ENCODE measurements at places on chromosomes 5 and 9.

- no peak for DNase-seq
These were observed 481.4 kb upstream of the DAB2 start for GRCh38 chr5:39906146-39906545.

DNA sequence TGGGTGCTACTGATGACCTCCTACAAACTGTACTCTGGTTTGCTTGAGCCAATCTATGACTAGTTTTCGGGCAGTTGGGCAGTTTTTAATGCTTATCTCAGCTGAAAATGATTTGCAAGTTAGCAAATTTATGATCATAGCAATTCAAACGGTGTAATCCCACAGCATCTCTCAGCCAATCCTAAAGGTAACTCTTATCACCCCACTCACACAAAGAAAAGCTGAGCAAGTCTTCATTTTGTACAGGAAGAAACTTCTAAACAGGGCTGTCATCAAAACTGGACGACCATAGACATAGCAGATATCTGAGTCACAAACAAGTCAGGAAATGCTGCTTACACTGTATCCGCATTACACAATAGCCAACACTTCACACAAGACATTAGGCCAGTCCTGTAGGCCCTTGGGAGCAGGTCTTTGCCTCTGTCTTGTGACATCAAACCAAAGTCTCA, 2.6 kb upstream of the ENC1 start:
- no peak for DNase-seq

DNA sequence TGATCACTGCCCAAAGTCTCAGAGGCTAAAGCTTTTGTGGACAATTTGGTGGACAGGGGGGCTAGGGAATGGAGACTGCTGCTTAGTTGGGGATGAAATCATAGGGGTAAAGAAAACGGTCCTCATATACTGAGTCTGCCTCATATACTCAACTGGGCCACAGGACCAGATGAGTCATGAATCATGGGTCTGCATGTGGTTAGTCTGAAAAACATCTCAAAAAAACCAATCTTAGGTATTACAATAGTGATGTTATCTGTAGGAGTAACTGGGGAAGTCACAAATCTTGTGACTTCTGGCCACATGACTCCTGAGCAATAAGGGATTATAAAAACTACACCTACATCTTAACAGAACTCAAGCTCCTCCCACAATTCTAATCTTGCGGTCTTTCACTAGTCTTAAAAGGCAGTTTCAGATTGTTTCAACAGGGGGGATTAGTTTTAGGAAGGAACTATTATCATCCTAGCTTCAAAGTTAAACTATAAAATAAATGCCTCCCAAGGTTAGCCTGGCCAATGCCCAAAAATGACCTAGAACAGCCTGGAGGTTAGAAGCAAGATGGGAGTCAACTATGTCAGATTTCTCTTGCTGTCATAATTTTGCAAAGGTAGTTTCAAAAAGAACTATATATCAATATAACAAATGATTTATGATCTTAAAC, 17.5 kb downstream of the TMEM161B start:
- DNase-seq, result peak; percentile 47

- no peak for DNase-seq
These were observed 291.9 kb downstream of the EDIL3 start for GRCh38 chr5:84092738-84093137.

DNA sequence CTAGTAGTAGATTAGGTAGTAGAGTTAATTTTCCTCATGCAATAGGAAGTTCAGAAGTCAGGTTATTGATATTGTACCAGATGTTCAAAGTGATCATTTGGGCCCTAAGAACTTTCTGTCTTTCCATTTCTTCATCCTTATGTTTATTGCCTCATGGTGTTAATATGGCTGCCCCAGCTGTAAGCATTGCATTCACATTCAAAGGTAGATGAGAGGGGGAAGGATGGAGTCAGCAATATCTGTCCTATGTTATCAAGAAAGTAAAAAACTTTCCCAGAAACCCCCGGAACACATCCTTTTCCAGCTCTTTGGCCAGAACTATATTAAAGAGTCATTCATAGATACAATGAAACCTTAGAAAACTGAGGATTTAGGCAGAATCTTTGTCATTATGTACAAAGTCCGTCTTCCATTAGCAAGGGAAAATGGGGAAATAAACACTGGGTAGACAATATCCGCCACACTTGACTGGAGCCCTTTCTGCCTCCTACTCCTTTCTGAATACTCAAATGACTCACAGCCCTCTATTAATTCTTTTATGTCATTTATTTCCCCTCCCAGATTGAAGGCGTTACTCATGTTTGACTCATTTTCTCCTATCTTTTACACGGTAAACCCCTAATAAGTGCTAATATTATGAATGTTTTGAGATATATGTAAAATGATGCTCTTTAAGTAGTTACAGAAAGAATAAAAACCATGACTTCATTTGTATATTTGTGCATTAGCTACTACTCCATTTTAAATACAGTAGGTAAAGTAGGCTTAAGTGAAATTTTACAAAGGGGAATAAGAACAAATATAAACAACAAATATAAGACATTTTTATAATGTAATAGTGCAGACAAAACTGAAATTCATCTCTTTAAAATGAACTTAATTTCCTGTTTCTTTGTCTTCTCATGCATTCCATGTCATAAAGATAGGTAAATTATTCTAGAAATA, 127.6 kb downstream of the SLF1 start:
- DNase-seq, result no peak

DNA sequence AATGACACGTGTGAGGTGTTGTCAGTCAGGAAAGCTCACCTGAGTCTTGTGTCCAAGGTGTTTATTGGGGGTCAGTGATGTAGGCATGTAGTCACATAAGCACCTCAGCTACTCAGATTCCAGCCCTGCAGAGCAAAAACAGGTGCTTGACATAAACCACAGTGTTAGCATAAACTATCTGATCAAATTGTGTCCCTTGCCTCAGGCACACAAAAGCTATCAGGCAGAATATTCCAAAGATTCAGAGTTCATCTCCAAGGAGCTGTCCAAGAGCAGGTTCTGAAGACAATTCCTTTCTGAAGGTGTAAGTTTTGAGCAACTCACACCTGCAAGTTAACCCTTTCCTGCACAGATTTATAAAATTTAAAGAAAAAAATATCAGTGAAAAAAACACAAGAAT, 102.2 kb upstream of the ITGA1 start:
- DNase-seq, result no peak

DNA sequence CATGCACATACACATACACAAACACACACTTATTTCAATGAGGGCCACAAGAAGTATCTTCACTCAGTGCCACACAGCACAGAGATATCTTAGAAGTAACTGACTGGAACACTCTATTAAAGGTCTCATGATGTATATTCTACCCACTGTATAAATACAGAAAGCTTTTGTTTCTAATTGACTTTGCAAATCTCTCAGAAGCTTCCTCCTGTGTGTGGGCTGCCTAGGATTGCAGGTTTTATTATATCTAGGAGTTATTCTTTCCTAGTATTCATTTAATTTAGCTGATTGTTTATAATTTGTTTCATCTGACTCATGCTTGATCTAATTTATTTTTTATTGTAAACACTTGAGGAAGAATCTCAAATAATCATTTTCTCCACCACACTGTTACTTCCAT, 262.4 kb upstream of the ACTBL2 start:
- no peak for DNase-seq

DNA sequence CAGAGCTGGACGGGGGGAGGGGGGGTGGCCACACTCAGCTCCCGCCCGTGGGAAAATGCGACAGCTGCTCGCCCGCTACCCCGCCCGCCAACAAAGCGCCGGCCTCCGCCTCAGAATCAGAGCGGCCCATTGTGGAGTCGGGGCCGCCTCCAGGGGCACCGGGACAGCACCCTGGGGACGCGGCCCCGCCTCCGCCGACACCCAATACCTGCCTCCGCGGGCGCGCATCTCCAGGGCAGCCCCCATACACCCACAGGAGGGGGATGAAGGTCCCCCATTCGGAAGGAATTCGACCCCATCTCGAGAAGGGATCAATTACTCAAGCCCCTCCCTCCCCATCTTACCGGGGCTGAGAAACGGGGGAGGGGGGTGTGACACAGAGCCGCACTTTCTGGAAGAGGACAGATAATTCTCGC, 1.3 kb downstream of the NOTCH1 start:
- DNase-seq, result peak; percentile 63

DNA sequence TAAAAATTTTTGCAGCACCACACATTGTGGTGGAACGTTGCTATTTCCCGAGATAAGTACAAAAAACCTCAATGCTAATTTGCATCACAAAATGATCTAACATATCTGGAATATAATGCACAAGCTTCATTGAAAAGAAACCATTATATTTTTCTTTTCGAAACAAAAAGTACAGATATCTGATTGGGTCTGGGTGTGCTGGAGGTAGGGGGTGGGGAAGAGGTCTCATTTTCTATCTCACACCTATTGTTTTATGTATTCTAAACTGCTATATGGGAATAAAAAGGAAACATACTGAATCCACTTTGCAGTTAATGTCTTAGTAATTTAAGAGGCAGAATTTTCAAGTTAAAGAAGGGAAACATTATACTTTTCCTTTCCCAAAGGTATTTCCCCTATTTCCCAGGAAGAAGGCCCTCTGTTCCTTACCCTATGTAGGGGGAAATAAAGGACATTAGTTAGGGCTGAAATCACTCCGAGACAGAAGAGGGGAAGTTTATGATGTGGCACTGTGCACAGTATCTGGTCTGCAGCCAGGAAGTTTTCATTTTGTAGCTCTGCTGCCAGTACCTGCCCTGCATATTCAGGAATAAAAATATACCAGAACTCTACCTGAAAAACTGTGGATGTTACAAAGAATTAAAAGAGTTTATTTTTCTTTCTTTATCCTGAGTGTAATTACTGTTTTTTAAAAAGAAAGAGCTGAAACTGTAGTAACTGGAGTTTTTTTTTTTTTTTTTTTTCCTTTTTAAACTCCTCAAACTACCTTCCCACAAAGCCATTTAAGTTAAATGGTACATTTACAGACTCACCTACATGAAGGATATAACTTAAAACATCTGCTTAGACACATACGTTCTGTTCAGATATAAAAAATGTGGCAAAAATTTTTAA, 7.4 kb downstream of the MEF2C start:
- no peak for DNase-seq

GRCh38 chr9:89788434-89788833, 183.6 kb downstream of the GADD45G start:
- no peak for DNase-seq

GRCh38 chr5:14472986-14473567, 108.5 kb upstream of the OTULINL start:
- DNase-seq, result no peak

- no peak for DNase-seq
These were observed 531.1 kb downstream of the RASEF start for GRCh38 chr9:82531795-82532194.

DNA sequence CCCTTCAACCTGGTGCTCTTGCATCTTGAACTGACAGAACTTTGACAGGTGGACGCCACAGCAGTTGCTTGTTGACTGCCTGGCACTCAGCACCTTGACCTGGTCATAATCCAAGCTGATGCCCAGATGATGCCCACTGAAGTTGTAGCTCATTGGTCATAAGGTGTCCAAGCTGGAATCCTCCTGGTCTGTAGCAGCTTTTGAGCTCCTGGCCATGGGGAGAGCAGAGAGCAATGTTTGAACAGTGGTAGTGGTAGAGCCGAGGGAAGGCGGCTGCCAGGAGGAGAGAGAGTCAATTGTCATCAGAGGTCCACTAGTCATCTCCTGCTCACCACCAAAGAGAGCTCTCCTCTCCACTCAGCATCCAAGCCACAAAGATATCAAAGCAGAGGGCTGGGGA, 23.3 kb downstream of the CSF2 start:
- no peak for DNase-seq

DNA sequence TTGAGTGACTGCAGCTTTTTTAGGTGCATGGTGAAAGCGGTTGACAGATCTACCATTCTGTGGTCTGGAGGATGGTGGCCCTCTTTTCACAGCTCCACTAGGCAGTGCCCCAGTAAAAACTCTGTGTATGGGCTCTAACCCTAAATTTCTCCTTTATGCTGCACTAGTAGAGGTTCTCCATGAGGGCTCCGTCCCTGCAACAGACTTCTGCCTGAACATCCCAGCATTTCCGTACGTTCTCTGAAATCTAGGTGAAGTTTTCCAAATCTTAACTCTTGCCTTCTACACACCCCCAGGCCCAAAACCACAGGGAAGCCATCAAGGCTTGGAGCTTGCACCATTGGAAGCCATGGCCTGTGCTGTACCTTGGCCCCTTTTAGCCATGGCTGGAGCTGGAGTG, 1898.1 kb upstream of the NUDT12 start:
- no peak for DNase-seq

Data from stimulated activated naive CD8-positive, alpha-beta T cell treated with anti-CD3 and anti-CD28 coated beads, Interleukin-15, amount 100 ng/mL, for 72 hours (primary cell).